Renal cortical epithelial cell (primary cell): ENCODE measurements at places on chromosomes 3 and 15. TPM values are rescaled to one million over a fixed set of nuclear protein-coding genes. Genes with fewer than 3 reads are reported as not detected.

DNA sequence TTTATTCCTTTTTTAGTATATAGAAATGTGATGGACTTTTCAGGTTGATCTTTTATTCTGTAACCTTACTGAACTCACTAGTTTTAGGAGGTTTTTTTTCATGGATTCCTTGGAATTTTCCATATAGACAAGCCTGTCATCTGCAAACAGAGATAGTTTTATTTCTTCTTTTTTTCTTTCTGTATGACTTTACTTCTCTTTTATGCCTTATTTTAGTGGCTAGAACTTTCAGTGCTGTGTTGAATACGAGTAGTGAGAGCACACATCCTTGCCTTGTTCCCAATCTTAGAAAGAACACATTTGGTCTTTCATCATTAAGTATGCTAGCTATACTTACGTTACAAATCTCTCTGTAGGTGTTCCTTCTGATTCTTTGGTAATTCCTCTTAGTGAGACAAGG, 336.5 kb downstream of the PTPRG start:
- no peak for DNase-seq

Gene UACA
- total RNA-seq = 42.9 and 48.0 TPM in 2 replicates

DNA sequence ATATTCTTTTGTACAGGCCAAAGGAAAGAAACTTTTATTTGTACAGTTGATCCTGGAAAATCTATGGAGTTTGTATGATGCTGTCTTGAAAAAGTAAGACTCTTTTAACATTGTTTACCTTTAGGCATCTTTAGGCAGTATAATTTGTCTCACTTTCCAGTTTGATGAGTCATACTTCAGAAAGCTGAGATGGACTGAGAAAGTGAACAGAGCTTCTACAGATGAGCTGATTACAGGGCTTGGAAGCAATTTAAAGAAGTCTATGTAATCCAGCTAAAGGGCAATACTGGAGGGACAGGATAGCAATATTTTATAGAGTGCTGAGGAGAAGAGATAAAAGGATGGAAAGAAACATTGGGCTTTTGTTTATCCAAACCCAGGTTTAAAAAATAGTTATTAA, 123.5 kb upstream of the GOLGA6L4 start:
- peak; percentile 41 for DNase-seq

Gene FOXL2
- total RNA-seq = 0.35 and 1.8 TPM in 2 replicates

Gene GJD2
- total RNA-seq = not detected in 2 replicates

DNA sequence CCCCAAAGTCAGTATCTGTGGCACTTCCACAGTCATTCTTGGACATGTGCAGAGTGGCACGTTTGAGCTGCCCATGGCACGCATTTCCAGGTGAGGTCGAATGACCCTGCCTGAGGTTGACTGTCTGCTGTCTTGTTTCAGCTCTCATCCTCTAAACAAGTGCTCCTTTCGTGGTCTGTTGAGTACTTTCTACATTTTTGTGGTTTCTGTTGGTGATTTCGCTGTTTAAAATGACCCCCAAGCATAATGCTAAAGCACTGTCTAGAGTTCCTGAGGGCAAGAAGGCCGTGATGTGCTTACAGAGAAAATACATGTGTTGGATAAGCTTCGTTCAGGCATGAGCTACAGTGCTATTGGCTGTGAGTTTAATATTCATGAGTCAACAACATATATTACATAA, 40.0 kb upstream of the SAMMSON start:
- DNase-seq = no peak

DNA sequence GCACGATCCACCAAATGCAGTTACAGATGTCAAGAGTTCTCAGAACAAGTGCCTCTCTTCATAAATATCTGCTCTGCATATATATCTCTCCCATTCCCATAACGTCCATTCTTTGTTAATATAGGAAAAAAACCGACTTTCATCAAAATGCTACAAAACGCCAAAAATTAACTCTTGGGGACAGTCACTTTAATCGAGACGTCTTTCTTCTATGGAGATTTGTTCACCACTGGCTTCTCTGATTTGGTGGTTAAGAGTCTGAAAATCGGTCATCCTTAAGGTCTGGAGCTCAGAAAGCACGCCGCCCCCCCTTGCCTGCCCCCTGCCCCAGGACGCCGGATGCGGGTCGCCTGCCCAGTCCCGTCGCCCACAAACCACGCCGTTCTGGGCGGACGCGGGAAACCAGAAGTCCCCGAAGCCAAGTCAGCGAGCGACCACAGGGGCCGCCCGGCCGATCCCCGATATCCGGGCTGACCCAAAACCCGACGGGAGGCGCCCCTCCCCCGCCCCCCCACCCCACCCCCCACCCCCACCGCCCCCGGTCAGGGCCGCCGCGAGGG, 252.7 kb downstream of the TJP1 start:
- DNase-seq = no peak

DNA sequence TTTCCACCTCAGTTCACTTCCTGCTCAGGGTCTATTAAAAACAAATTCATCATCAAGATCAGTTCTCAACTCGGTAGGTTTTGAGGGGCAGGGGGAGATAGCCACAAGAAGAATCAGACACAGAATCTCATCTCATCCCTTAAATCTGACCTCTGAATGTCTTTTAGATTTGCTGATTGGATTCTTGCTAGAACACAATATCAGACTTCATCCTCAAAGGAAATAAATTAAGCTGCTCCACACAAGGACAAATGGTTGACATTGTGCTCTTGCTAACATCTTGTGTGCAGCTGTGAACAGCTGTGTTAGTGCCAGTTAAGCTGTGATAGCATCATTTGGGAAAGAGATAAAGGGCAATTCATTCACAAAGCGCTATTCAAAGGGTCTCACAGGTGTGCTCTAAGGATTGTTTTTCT, 184.0 kb upstream of the ADAMTS9 start:
- DNase-seq = no peak

Gene ZNF710
- total RNA-seq = 7.8 and 13.4 TPM in 2 replicates

DNA sequence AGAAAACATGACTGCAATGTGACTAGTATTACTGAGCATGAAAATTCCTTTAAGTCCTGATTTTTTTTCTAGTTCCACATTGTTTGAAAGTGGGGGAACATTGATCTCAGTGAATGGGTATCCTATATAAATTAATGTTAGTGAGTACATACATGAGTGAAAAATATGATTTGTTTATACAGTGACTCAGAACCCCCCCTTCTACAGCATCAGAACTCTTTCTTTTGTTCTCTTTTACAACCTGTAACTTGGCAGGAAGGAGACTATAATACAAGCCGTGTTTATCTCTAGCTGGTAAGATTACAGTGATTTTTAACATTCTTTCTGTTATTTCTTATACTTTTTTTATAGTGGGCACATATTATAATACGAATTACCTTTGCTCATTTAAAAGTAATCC, 384.7 kb downstream of the PDCD6IP start:
- no peak for DNase-seq

GRCh38 chr15:100216182-100216581, 125.6 kb downstream of the ADAMTS17 start:
- peak; percentile 15 for DNase-seq

GRCh38 chr3:45889337-45889736, 3.0 kb downstream of the CCR9 start:
- no peak for DNase-seq

GRCh38 chr3:140399871-140400270, 278.0 kb upstream of the TRIM42 start:
- DNase-seq = no peak
